Type B pancreatic cell (in vitro differentiated cells): ENCODE measurements at places on chromosomes 3 and 15. TPM values are rescaled to one million over a fixed set of nuclear protein-coding genes. Genes with fewer than 3 reads are reported as not detected.

Gene CHRNA7
- 5.3 and 10.5 TPM in 2 replicates for total RNA-seq

Gene GPR27
- total RNA-seq = 7.1 and 7.4 TPM in 2 replicates

Gene RTP1
- not detected in 2 replicates for total RNA-seq

DNA sequence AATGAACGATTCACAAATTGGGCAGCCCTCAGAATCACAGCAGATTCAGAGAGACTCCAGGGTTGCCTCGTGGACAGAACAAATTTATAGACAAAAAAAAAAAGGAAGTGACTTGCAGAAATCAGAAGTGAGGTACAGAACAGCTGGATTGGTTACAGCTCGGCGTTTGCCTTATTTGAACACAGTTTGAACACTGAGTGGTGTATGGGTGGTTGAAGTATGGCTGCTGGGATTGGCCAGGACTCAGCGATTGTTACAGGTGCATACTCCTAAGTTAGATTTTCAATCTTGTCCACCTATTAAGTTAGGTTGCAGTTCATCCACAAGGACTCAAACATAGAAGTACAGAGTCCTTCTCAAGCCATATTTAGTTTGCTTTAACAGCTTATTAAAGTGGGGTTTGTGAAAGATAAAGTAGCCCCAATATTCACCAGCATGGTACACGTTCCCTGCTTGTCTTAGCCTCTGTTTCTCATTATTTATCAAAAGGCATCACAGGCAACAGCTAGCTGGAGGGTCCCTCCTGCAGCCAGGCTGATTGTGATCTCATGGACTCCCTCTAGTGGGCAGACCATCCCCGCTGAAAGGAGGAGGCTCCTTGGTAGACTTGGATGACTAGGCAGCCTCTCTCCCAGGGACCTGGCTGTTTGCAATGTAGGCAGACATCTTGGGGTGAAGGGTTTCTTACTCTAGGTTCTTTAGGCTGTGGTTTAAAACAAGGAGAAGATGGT lies 17.6 kb upstream of the ALDH1L1 start:
- DNase-seq = no peak
- no peak overlapping the region for H3K4me3 ChIP-seq
- H3K27me3 ChIP-seq = no peaks in the 10 kb centered on the region
- peaks cover 9% of the 10 kb centered on the region for H3K4me1 ChIP-seq
- no peaks in the 10 kb centered on the region for H3K36me3 ChIP-seq

Gene GOLGA8M
- 0.43 and 0.68 TPM in 2 replicates for total RNA-seq

Gene WDR82
- 74.2 and 96.8 TPM in 2 replicates for total RNA-seq

DNA sequence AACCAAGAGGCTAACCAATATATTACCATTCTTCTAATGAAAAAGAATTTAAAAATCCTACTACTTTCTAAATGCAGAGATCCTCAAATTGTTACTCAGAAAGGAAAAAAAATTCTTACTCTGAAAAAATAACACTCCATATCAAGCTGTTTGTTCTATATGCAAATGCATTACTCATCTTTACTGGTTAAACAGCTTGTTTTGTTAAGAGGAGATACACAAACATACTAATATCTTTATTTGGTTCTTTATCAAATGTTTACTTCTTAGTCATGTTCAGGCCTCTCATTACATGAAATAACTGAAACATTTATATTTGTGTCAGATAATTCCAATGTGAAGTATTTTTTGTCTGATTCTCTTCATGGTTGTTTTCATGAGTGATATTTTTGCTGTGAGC lies 146.8 kb downstream of the PCCB start:
- H3K4me3 ChIP-seq = no peak overlapping the region
- peaks cover 13% of the 10 kb centered on the region for H3K36me3 ChIP-seq
- no peak overlapping the region for H3K27ac ChIP-seq
- no peaks in the 10 kb centered on the region for H3K4me1 ChIP-seq
- no peak for DNase-seq

DNA sequence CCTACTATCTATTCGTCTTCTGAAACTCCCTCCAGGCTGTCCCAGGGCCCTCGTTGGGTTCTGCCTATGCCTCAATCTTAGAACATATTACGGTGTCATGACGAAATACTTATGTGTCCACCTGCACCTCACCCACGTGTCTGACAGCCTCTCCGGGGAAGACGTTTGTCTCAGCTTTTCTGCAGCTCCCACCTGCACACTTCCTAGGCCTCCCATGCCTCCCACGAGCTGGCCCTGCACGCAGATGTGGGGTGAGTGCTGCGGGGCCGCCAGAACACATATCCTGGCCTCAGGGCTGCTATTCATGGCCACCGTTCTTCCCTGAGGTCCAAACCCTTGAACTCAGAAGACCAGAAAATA lies 7.1 kb upstream of the MUSTN1 start:
- H3K27ac ChIP-seq = no peak overlapping the region
- H3K36me3 ChIP-seq = peaks cover 11% of the 10 kb centered on the region
- H3K27me3 ChIP-seq = no peaks in the 10 kb centered on the region
- H3K4me1 ChIP-seq = peaks cover 7% of the 10 kb centered on the region
- no peak overlapping the region for H3K4me3 ChIP-seq

DNA sequence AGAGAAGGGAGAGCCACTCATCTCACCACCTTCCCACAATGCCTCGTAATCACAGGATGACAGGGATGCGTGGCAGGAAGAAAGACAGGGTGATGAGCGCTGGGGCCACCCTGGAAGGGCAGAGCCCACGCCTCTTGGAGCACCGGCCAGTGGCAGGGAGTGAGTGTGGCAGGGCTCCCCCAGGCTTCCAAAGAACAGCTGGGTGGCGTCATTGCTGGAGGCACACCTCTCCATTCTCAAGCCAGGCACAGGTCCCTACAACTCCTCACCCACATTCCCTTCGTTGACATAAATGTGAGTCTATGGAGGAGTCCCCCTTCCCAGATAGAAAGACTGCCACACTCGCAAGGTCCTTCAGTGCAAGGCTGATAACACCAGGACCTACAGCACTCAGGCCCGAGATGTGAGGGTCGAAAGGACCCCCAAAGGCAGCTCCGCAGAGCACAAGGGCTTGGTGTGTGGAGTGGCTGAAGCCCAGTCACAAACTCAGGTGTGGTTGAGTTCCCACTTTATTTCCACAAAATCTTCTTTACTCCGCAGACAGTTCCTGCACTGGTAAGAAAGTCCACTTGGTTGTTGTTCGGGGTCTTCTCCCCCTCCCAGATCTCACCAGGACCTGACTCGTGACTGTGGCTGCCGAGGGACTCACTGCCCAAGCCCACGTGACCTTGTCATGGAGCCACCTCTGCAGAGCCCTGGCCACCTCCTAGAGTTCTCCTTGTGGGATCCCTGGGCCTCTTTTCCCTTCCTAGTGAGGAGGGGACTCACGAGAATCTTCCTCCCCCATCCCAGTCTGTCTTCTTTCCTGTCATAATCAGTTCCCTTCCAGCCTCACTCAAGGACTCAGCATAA lies 22.4 kb upstream of the CORO2B start:
- peaks cover 62% of the 10 kb centered on the region for H3K27me3 ChIP-seq
- peak; percentile 60 for DNase-seq
- peaks cover 26% of the 10 kb centered on the region for H3K4me1 ChIP-seq

DNA sequence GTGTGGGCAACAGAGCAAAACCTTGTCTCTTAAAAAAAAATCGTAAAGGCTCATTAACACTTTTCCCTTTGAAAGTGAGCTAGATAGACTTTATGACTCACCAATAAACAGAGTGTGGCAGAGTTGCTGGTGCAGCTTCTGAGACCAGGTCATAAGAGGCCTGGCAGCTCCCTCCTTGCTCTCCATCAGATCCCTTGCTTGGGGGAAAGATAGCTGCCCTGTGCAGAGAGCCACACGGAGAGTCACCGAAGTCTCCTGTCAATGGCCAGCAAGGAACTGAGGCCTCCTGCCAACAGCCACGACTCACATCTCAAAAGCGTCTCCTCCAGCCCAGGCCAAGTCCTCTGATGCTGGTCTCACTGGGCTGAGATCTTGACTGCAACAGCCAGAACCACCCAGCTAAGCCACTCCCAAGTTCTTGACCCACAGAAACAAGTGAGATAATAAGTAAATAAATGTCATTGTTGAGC lies 8.7 kb upstream of the GP9 start:
- DNase-seq = no peak
- peaks cover 6% of the 10 kb centered on the region for H3K27me3 ChIP-seq
- H3K4me1 ChIP-seq = peaks cover 16% of the 10 kb centered on the region
- peak overlapping the region; percentile 8 for H3K4me3 ChIP-seq
- peak overlapping the region; percentile 51 for H3K27ac ChIP-seq

Gene ARPP21
- 1.4 and 3.5 TPM in 2 replicates for total RNA-seq

DNA sequence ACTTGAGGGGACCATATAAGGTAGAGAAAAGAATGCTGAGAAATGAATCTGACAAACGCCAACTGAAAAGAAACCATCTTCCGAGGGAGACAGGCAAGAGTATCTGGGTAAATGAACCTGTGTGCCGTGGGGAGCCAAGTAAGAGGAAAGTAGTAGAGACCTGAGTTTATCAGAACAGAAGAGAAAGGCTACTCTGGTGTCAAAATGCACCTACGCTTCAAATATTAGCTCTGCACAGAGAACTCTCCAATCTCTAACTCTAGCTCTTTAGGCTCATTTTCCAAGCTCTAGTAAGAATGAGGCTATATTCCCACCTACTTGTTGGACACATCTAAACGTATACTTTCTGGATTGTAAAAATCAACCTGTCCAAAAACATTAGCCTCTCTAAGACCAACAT lies 53.5 kb downstream of the TOP2B start:
- no peak overlapping the region for H3K27ac ChIP-seq
- no peak for DNase-seq
- no peaks in the 10 kb centered on the region for H3K4me1 ChIP-seq

Gene PAK6
- total RNA-seq = 7.8 and 21.2 TPM in 2 replicates

DNA sequence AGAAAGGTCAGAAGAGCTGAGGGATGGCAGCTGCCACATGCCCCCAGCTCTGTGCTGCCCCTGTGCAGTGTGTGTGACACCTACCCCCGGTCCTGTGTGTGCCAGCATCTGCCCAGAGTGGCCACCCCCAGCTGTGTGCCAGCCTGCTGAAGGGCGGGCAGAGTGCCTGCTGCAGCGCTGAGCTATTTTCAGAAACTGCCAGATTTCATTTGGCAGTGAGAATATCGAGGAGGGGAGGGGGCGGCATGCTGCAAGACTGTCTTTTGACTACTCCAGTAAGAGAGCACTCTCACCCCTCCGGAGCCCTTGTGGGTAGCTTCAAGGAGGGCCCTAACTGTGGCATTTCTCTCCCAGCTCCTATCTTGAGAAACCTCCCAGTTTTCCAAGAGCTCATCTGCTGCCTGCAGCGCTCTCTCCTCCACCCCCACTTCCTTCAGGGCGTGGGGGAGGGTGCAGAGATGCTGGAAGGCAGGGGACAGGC lies 25.2 kb upstream of the DOCK3 start:
- H3K27ac ChIP-seq = no peak overlapping the region
- peaks cover 8% of the 10 kb centered on the region for H3K4me1 ChIP-seq
- peaks cover 5% of the 10 kb centered on the region for H3K36me3 ChIP-seq

DNA sequence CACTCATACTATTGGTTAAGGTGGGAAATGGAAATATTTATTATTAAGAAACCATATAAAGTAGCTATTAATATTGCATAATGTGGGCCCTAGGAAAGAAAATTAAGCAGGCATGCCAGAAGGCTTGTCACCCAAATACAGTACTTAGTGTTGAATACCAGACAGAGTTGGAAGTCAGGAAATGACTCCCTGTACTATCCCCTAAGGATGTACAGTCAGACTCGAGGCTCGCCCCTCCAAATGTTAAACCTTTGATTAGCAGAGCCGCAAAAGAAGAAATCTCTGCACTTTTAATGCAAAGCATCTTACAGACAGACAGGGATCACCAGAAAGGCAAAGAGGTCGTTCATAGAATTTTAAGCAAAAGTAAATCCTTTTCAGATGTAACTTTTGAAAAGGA lies 11.3 kb upstream of the RBSN start:
- no peaks in the 10 kb centered on the region for H3K4me1 ChIP-seq
- H3K4me3 ChIP-seq = no peak overlapping the region

Gene SAMMSON
- total RNA-seq = not detected in 2 replicates

- peaks cover 8% of the 10 kb centered on the region for H3K4me1 ChIP-seq
- H3K36me3 ChIP-seq = peaks cover 13% of the 10 kb centered on the region
- no peaks in the 10 kb centered on the region for H3K27me3 ChIP-seq
- no peak overlapping the region for H3K4me3 ChIP-seq
- no peak for DNase-seq
Observed at GRCh38 chr3:71509066-71509465, 74.5 kb downstream of the FOXP1 start.

Gene AMIGO3
- 0.36 TPM in 1 of 2 replicates, not detected in the other for total RNA-seq

Gene ETV5
- 26.4 and 42.2 TPM in 2 replicates for total RNA-seq

- DNase-seq = no peak
- H3K4me3 ChIP-seq = peak overlapping the region; percentile 99
- H3K4me1 ChIP-seq = peaks cover 8% of the 10 kb centered on the region
- H3K36me3 ChIP-seq = peaks cover 8% of the 10 kb centered on the region
Observed at GRCh38 chr15:65184305-65184867, 756 bp downstream of the CLPX start.

GRCh38 chr15:66740802-66741201 lies 38.8 kb downstream of the SMAD6 start:
- no peak overlapping the region for H3K4me3 ChIP-seq
- peaks cover 31% of the 10 kb centered on the region for H3K4me1 ChIP-seq
- peaks cover 4% of the 10 kb centered on the region for H3K36me3 ChIP-seq
- DNase-seq = no peak
- no peak overlapping the region for H3K27ac ChIP-seq

Gene PLIN1
- 0.55 and 0.58 TPM in 2 replicates for total RNA-seq

Gene SOX14
- 0.29 and 0.62 TPM in 2 replicates for total RNA-seq

DNA sequence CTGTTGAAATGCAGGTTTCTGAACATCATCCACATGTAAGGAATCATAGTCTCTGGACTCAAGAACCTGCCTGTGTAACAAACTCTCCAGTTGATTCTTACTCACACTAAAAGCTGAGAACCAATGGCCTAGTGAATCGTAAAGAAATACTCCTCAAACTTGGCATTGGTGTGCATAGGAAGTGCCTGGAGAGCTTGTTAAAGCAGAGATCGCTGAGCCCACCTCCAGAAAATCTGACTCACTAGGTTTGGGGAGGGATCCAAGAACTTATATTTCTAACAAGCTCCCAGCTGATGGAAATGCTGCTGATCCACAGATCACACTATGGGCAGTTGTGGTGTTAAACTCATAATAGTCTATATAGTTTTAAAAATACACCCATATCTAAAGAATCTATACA lies 55.8 kb upstream of the LMCD1 start:
- no peak overlapping the region for H3K4me3 ChIP-seq
- H3K4me1 ChIP-seq = peaks cover 22% of the 10 kb centered on the region
- no peaks in the 10 kb centered on the region for H3K27me3 ChIP-seq
- no peak for DNase-seq
- no peak overlapping the region for H3K27ac ChIP-seq
- H3K36me3 ChIP-seq = no peaks in the 10 kb centered on the region

Gene TTBK2
- 8.0 and 16.1 TPM in 2 replicates for total RNA-seq

Gene C2CD4A
- total RNA-seq = 1.7 and 2.0 TPM in 2 replicates

- no peaks in the 10 kb centered on the region for H3K27me3 ChIP-seq
- H3K4me3 ChIP-seq = no peak overlapping the region
- H3K36me3 ChIP-seq = peaks cover 34% of the 10 kb centered on the region
- no peak overlapping the region for H3K27ac ChIP-seq
- H3K4me1 ChIP-seq = no peaks in the 10 kb centered on the region
Observed at GRCh38 chr15:45594835-45595530, 7.8 kb downstream of the BLOC1S6 start.

GRCh38 chr15:87477737-87478686 lies 778.5 kb downstream of the NTRK3 start:
- H3K4me1 ChIP-seq = peaks cover 9% of the 10 kb centered on the region
- H3K27me3 ChIP-seq = no peaks in the 10 kb centered on the region
- H3K4me3 ChIP-seq = peak overlapping the region; percentile 16
- H3K36me3 ChIP-seq = no peaks in the 10 kb centered on the region
- no peak for DNase-seq

- no peak overlapping the region for H3K4me3 ChIP-seq
- H3K36me3 ChIP-seq = no peaks in the 10 kb centered on the region
- H3K27ac ChIP-seq = peak overlapping the region; percentile 63
- no peak for DNase-seq
Observed at GRCh38 chr3:115217678-115218451, 70.8 kb upstream of the ZBTB20 start.
